ENCODE measurements at places on chromosomes 12 and 14.
A peak's percentile ranks its signal among the peaks of the same experiment; 100 is the strongest.

GRCh38 chr12:110721570-110721969 is 21.1 kb downstream of the PPP1CC start:
- no peak for DNase-seq

GRCh38 chr14:91294153-91294552 is 49.6 kb upstream of the GPR68 start:
- no peak for DNase-seq

GRCh38 chr14:70907996-70908934 is 1.0 kb downstream of the PCNX1 start:
- peak; percentile 69 for DNase-seq

DNA sequence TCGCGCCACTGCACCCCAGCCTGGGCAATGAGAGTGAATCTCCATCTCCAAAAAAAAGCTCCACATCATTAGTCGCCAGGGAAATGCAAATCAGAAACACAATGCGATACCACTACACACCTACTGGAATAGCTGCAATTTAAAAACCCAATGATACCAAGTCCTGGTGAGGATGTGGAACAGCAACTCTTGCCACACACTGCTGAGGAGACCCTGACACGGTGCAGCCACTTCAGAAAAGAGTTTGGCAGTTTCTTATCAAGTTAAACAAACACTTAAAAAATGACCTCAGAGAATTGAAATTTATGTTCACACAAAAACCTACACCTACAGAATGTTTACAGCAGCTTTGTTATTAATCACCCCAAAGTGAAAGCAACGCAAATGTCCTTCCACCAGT is 12.1 kb downstream of the P2RX2 start:
- no peak for DNase-seq

- DNase-seq: no peak
These were observed 5.2 kb upstream of the CCT2 start for GRCh38 chr12:69580074-69580473.

- no peak for DNase-seq
These were observed 73.9 kb downstream of the IRF2BPL start for GRCh38 chr14:76954394-76955190.

GRCh38 chr12:116336542-116337065 is 59.1 kb upstream of the MED13L start:
- DNase-seq: no peak

- peak; percentile 79 for DNase-seq
These were observed 360.4 kb downstream of the MED13L start for GRCh38 chr12:115916910-115917668.

GRCh38 chr12:11553871-11554533 is 95.5 kb upstream of the ETV6 start:
- DNase-seq: peak; percentile 29

- DNase-seq: no peak
These were observed 841.1 kb downstream of the NRXN3 start for GRCh38 chr14:79011091-79011919.
